ENCODE measurements at places on chromosomes 7 and 10.
A peak's percentile ranks its signal among the peaks of the same experiment; 100 is the strongest.

DNA sequence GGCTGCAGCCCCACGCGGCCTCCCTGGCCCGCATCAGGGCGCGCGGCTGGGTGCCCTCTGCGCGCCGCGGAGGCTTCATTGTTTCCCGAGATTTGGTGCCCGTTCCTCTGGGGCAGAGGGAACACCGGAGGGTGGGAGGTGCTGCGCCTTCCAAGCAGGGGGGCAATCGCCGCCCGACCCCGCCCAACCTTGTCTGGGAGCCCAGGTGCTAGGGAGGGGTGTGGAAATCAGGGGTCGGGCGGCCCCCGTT is 1.0 kb upstream of the NRP1 start:
- DNase-seq = no peak

- DNase-seq = no peak
Observed at GRCh38 chr7:38978491-38978890, 782 bp downstream of the POU6F2 start.

- no peak for DNase-seq
Observed at GRCh38 chr10:43131256-43131655, 7.0 kb upstream of the CSGALNACT2 start.

- DNase-seq = peak; percentile 18
Observed at GRCh38 chr10:85995791-85996190, 370.8 kb downstream of the GRID1 start.

GRCh38 chr10:122484276-122485060 is 23.1 kb downstream of the HTRA1 start:
- no peak for DNase-seq

DNA sequence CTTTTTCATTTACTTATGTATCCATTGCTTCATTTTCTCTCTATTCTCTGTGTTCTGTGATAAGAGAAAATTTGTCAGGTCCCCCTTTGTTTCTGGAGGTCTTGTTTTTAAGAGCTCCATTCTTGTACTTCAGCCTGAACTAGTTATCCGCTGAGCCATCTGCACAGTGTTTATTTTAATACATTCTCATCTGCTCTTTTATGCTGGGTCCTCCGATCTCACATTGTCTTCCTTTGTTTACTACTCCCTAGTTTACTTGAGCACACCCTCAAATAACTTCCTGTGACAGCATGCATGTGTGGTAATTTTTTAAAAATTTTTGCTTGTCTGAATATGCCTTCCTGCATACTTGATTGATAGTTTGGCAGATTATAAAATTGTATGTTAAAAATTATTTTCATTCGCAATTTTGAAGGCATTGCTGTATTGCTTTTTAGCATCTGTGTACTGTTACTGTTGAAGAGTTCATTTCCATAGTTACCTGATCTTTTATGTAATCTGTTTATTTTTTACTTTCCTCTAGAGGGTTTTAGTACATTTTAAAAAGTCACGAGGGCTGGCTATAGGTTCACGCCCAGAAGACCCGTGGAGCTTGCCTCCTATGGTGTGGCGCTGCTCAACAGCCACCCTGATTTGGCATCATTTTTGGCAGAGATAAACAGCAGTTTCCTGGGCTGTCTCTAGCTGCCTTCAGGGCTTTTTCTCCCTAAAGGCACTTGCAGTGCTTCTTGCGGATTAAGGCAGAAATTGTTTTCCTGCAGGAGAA is 31.9 kb downstream of the RSBN1L start:
- peak; percentile 15 for DNase-seq

DNA sequence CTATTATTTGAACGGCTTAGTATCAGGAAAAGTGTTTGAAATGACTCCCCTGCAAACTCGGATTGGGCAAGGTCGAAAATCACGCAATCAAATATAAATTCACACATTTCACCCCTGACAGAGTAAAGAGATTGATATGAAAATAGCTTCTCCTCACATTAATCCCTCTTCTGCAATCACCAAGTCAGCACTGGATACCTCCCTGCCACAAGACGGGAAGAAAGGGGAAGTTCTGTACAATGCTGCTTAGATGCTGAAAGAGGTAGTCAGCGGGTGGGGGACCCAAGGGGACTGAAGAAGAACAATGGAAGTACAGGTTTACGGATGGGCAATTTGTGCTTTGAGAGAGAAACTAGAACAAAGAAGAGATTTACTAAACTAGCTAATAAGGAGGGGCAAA is 72.0 kb upstream of the ANK3 start:
- DNase-seq = no peak

GRCh38 chr7:2076649-2077064 is 156.1 kb downstream of the MAD1L1 start:
- DNase-seq = no peak

- no peak for DNase-seq
Observed at GRCh38 chr10:76070916-76071315, 639.5 kb downstream of the LRMDA start.

- DNase-seq = no peak
Observed at GRCh38 chr10:107616463-107617410, 452.2 kb upstream of the SORCS1 start.

GRCh38 chr10:105494303-105494702 is 853.2 kb downstream of the SORCS3 start:
- no peak for DNase-seq

DNA sequence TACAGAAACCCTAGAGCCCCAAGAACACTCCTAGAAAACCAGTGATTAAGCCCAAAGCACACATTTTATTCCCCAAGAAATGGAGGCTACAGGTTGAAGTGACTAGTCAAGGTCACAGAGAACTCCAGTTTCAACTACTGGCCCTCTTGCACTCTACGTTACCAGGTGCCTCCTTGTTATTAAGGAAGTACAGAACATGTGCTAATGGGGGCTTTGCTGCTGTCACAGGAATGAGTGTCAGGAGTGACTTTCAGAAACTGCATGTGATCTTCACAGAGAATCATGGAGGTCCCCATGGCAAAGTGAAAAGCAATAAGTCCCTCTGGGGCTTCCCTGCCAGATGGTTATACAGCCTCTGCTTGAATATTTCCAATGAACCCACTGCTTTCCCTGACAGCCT is 19.3 kb downstream of the JAZF1 start:
- DNase-seq = no peak

DNA sequence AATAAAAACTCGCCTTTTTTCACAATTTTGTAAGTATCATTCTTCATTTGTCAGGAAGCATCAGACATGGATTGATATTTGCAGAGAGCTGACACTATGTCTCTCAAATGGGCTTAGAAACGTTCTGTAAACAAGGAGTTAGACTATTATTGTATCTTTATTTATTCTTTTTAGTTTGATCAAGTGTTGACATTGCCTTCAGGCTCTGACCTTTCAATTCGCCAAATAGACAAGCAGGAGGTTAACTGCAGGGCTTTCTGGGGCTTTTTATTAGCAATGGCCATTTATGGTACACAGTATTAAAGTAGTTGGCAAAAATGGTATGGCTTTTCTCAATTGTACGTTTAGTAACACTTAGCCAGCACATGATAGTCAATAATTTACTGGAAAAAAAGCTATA is 221.7 kb downstream of the ZWINT start:
- DNase-seq = no peak

GRCh38 chr7:143104759-143105158 is 27.1 kb upstream of the PIP start:
- peak; percentile 1 for DNase-seq

DNA sequence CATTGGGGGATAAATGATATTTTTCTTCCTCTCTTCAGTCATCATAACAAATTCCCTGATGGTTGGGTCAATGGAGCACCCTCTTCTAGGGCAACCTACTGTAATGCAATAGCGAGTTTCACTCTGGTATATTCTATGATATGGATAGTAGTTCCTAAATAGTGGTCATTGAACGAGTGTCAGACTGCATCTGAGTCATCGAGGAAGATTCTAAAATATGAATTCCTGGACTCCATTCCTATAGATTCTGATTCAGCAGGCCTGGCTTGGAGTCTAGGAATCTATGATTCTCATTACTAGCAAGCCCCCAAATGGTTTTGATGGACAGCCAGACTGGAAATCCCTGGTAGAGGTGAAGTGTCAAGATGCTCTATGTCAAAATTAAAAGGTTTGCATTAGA is 254.5 kb downstream of the BUB3 start:
- DNase-seq = no peak

DNA sequence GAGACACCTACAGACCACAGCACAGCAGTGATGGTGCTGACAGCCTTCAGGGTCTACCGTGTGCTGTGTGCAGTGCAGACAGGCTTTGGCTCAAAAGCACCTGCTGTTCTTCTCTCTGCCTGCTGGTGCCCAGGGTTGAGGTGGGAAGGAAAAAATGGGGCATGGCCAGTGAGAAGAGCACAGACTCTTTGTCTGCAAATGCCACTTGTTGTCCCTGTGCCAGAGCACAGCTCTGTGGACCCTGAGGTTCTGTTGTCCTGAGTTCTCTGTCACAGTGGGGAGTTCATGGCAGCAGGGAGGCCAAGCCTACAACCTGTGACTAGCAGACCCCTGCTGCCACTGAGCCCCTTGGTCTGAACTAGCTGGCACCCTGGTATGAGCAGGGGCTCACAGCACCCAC is 376.7 kb downstream of the GLRX3 start:
- no peak for DNase-seq

GRCh38 chr10:101624526-101625102 is 36.5 kb downstream of the DPCD start:
- DNase-seq = no peak

- no peak for DNase-seq
Observed at GRCh38 chr10:118871244-118871865, 116.6 kb upstream of the CACUL1 start.

DNA sequence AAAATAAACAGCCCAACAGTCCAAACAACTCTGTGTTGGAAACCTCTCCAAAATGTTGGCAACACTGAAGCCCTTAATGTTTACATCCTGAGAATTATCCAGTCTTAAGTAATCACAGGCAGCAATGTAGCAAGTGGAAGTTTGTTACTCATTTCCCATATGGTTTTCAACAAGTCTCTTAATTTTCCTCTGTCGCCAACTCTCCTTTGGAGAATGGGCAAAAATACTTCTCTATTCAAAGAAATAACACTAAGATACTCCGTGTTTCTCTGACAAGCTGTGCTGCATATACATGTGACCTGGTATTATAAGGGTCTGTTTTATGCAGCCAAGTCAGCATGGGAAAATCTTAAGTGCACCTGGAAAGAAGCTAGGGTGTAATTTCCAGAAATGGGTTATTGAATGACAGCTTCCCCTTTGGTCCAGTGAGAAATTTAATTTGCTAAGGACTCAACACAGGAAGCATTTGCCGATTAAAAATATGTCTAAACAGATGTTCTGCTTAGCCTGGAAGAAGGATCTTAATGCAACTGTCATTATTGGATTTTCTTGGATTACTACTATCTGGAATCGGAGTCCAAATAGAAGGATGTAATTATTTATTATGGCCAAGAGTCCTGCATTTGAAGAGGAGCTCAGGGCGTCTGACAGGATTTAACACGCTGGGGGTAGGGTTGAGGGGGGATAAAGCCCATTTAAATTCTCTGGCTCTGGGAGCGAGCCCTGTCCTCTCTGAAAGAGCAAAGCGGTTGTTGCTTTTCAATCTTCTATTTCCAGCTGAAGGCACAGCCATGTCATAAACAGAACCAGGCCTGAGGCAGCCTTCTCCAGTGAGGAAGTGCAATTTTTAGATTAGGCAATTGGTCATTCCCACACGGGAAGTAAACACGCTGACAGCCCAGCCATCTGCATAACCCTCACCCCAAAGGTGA is 73.1 kb downstream of the TLL2 start:
- no peak for DNase-seq

DNA sequence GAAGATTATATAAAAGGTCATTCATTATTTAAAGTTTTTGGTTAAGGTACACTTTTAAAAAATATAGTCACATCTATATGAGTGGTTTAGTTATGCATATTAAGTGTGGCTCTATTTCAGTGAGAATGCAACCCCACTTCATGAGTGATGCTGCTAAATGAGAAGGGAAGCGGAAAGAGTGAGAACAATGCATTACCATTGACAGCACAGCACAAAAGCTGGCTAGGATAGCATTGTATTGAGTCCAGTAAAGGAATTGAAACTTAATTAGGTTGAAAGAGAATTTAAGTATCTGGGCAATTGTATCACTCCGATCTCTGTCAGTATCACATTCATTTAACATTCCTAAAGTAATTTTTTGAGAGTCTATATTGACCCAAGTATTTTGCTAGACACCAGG is 13.2 kb downstream of the POM121L12 start:
- no peak for DNase-seq

DNA sequence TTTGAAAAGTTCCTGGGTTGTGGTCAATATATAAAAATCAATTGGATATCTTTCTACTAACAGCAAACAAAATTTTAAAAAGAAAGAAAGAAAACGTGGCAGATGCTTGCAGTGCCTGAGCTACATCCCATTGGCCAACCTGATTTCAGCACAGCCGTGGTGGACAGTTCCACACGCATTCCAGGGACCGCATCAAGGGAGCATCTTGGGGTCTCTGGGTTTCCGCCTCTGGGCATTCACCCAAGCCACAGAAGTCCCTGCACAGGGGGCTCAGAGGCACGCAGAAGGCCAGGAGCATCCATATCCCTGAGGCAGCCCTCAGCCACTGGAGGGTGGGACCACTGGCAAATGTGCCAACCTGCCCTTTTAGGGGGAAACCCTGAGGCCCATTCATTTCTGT is 254.5 kb upstream of the RNF32 start:
- peak; percentile 4 for DNase-seq

DNA sequence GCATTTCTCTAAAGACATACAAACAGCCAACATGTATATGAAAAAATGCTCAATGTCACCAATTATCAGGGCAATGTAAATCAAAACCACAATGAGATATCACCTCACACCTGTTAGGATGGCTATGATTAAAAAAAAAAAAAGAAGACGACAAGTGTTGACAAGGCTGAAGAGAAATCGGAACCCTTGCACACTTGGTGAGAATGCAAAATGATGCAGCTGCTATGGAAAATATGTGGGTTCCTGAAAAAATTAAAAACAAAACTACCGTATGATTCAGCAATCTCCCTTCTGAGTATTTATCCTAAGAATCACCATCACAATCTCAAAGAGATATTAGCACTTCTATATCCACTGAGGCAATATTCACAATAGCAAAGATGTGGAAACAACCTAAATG is 11.3 kb downstream of the LMBR1 start:
- no peak for DNase-seq

GRCh38 chr7:155017834-155018233 is 14.9 kb upstream of the PAXIP1 start:
- no peak for DNase-seq

Data from HepG2 (cell line).